ENCODE measurements at places on chromosomes 3 and 15. TPM values are rescaled to one million over a fixed set of nuclear protein-coding genes. Genes with fewer than 3 reads are reported as not detected.
A peak's percentile ranks its signal among the peaks of the same experiment; 100 is the strongest.

BCL2A1 gene
- total RNA-seq, result 4.5 TPM

SYNM gene
- total RNA-seq, result 447 TPM

CLDN11 gene
- total RNA-seq, result 26.5 TPM

ISLR2 gene
- total RNA-seq, result 0.65 TPM

PDHB gene
- total RNA-seq, result 60.4 TPM

IL17RD gene
- total RNA-seq, result 17.9 TPM

CCDC33 gene
- not detected for total RNA-seq

DLEC1 gene
- total RNA-seq, result 0.14 TPM

EPHB3 gene
- total RNA-seq, result 6.9 TPM

P2RY14 gene
- 1.4 TPM for total RNA-seq

SERPINI2 gene
- 0.81 TPM for total RNA-seq

TEX55 gene
- not detected for total RNA-seq

MANF gene
- 72.6 TPM for total RNA-seq

GOLGA8S gene
- total RNA-seq, result 0.38 TPM

ACTRT3 gene
- total RNA-seq, result 2.2 TPM

GPR156 gene
- total RNA-seq, result 3.1 TPM

GRCh38 chr3:16761571-16761970 is 123.2 kb upstream of the PLCL2 start:
- DNase-seq, result no peak

GRCh38 chr3:106030627-106030963 is 161.8 kb upstream of the CBLB start:
- DNase-seq, result no peak

- DNase-seq, result no peak
Observed at GRCh38 chr15:66713843-66714508, 11.9 kb downstream of the SMAD6 start.

GRCh38 chr15:44722011-44722410 is 10.7 kb downstream of the B2M start:
- no peak for DNase-seq

DNA sequence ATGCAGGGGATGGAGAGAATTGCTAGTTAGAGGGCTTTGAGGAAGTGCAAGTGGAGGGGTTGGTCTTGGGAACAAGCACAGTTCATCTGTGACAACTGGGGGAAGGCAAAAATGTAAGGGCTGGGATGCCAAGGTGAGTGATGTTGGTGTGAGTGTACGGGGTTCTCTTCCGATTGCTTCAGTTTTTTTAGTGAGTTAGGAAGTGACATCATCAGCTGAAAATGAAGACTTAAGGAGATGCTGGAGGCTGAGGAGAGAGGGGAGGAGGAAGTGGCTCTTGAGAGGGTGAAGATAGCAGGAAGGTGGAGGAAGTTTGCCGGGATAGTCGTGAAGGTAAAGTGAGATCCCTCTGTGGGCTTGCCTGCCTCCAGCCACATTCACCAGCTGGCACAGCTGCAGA is 12.7 kb downstream of the TICRR start:
- DNase-seq, result no peak

DNA sequence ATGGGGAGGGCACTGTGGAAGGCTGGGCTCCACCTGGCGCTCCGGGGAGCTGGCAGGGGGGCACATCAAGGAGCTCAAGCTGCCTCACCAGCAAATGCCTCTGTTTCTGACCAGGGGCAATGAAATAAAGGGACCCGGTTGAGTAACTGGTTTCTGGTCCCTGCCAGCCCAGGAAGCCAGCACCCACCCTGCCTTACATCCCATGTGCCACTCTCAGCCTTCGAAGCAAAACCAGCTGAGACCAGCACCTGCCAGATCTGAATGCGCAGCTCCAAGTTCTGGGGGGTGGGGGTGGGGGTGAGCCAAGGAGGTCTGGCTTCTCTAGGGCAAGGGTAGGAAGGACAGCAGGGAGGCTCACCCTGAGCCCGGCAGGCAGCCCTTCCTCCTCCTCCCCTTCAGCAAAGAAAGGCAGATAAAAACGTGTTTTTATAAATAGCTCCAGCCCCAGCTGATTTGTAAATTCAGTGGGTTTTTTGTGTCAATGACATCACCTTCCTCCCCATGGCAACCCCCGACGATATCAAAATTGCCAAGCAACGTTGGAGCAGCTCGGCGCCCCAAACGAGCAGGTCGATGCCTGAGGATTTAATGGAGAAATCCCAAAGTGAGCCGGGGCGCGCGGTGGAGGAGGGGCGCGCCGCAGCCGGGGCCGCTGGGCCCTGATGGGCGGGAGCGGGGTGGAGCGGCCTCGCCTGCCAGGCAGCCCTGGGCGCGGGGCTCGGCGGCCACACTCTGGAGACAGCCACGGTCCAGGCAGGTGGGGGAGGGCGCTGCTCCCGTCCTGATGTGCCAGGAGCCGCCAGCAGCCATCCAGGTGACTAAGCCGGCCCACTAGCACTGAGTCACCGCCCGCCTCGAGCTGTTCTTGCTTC is at the start of gene PAK6:
PAK6 (plus strand) TSS at position 532 of the 872 bp plus-strand sequence. CDS start 25,723 bp downstream, outside the sequence.
- DNase-seq, result no peak

GRCh38 chr15:78938658-78939488 is 6.0 kb downstream of the CTSH start:
- DNase-seq, result no peak

DNA sequence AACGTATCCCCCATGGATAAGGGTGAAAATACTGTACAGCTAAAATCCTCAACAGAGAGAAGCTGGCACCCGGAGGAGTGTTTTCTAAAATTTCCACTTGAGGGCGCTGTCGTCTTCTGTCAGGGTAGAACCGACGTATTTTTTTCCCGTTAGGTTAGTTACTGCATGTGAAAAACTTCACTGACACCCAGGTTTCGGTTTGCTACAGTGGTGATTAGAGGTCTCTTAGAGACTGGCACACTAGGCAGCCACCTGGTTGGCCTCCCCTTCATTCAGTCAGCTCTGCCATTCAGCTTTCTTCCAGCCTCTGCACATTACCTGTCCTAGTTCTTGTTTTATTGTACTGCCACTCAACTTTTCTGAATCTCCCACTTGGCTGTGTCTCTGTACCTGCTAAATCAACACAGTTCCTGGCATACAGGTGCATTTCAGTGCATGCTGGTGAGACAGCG is 18.4 kb downstream of the CCK start:
- no peak for DNase-seq

DNA sequence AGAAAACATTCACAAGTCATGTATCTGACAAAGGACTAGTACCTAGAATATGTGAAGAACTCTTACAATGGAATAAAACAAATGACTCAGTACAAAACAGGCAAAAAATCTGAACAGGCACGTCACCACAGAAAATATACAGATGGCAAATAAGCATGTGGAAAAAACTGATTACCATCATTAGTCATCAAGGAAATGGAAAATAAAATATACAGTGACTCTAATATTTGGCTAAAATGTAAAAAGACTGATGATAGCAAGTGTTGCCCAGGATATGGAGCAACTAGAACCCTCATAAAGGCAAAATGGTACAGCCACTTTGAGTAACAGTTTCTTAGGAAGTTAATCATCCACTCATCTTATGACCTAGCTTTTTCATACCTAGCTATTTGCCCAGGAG is 95.8 kb upstream of the ABHD17C start:
- DNase-seq, result no peak

- no peak for DNase-seq
Observed at GRCh38 chr3:84985795-84986194, 27.0 kb downstream of the CADM2 start.

DNA sequence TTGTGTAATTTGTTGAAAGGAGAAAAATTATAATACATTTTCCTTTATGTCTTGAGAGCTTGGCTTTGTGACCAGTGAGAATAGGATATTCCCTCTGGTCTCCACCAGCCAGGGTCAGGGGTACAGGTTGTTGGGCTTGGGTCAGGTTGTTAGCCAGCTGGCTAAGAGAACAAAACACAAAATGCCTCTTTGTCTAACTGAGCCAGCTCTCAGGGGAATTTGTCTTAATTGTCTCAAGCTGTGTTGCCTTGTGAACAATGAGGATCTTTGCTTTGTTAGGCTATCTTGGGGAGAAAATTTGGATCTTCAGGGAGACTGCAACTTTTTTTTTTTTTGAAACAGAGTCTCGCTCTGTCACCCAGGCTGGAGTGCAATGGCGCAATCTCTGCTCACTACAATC is 17.7 kb upstream of the GK5 start:
- no peak for DNase-seq

DNA sequence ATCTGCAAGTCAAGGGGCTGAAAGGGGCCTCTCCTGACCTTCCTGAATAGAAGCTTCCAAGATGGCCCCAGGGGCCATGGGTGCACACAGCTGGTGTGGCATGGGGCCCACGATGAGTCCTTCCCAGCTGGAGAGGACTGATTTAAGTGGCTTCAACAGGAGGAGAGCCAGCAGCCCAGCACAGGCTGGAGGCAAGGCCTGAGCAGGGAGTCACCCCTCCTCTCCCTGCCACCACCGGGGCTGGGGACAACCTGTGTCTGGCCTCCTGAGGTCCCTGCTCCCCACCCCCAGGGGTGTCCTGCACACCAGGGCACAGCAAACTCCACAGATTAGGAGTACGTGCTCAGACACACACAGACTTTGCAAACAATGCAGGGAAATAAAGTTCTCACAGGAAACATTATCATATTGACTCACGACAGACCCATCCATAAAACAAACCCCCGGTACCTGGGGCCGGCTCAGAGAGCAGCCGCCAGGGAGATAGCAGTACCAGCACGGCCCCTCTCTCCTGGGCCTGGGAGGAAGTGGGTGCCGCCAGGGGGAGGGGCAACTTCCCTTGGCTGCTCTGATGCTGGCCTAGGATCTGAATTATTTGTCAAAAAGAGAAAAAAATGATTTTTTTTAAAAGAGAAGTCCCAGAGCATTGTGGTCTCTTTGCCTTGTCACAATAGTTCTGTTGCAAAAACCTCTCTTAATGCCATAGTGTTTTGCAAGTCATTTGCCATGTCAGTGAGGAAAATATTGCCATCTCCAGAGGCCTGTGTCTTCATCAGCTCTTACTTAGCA is 21.9 kb upstream of the TSEN2 start:
- no peak for DNase-seq

DNA sequence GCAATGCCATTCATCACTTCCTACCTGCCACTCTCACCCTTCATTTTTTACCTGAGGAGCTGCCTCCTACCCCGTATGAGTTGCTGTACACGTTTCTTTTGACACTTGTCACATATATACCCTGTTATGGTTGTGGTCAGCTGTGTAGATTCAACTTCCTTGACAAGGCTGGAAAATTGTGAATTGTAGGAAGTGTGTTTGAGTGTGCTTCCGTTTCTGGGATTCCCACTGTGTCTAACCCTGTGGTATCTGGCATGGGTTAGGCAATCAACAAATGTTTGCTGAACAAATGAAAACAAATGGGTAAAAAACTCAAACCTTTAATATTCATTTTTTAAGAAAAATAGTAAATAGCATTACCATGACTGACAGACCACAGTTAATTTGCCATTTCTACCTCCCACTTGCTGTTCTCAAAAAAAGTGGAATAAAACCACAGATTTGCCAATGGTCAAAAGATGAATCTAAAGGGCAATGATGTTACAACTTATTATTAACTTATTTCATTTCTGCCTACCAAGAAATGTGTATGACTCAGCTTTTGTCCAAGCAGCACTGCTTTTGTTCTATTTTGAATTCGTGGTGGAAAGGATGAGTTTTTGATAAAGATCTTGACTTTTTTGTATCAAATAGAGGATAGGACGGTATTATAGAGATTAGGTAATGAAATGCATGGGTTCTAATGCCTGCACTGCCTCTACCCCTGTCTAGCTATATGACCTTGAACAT is 404.6 kb downstream of the LPP start:
- no peak for DNase-seq

GRCh38 chr15:58724466-58724865 is 25.0 kb downstream of the ADAM10 start:
- no peak for DNase-seq

GRCh38 chr3:64578797-64579196 is 109.0 kb downstream of the ADAMTS9 start:
- DNase-seq, result no peak

DNA sequence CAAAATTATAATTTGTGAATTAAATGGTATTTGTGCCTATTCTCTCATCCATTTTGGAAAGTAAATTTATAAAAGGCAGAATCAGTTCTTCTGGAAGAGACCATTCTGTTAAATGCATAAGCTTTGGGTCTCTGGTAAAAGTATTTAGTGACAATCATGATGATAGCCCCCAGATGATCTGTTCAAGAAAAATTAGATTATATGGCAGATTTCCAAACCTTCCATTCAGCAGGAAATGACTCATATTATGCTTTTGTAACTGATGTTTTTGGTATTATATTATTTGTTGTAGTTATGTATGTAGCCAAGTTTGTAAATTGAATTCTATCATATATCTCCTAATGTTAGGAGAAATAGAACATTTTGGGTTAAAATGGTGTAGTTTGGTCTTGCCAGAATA is 340.8 kb upstream of the DPH6 start:
- no peak for DNase-seq

DNA sequence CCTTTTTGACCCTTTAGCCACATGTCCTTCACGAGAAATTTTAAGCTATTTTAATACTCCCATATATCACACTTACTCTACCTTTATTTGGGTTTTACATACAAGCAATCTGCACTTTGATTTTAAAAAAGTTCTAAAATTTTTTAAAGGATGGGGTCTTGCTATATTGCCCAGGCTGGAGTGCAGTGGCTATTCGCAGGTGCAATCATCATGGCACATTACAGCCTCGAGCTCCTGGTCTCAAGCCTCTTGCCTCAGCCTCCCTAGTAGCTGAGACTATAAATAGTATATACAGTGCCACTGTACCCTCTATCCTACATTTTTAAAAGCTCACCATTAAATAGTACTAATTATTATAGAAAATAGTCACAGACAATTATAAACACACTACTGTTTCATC is 29.9 kb downstream of the NIT2 start:
- DNase-seq, result no peak

DNA sequence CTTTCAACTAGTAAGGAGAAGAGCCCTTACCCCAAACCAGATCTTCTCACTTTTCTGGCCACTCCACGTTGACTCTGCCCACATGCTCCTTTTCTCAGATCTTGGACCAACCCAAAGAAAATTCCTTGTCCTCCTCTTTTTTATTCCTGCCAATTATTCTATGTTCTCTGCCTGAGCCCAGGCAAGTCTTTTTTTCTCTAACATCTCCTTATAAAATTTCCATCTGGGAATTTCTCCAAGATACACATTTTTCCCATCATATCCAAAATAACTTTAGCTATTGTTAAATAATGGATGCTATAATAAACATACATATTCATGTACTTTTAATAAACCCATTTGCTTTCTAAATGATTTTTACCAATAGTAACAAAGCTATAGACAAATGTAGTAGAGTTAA is 726.0 kb upstream of the ZNF385D start:
- no peak for DNase-seq

- peak; percentile 84 for DNase-seq
Observed at GRCh38 chr3:12663401-12663935, 449 bp downstream of the RAF1 start.

DNA sequence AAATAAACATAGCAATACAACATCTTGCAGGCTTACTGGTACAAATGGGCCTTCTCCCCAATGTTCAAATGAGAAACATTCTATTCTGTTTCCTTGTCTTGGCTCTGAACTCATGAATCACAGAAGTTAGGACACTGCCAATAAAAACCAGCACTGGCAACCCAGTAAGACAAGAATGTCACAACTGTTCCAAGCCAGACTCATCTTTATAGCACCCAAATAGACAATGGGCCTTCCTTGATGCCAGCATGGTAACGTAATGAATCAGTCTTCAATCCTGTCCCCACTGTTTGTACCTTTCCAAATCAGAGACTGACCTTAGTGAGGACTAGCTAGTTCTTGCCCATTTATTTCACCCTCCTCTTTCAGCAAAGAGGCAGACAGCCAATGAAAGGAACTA is 14.1 kb upstream of the RPS17 start:
- no peak for DNase-seq
